HCEC 1CT (cell line): ENCODE measurements at places on chromosomes 1 and 21.

DNA sequence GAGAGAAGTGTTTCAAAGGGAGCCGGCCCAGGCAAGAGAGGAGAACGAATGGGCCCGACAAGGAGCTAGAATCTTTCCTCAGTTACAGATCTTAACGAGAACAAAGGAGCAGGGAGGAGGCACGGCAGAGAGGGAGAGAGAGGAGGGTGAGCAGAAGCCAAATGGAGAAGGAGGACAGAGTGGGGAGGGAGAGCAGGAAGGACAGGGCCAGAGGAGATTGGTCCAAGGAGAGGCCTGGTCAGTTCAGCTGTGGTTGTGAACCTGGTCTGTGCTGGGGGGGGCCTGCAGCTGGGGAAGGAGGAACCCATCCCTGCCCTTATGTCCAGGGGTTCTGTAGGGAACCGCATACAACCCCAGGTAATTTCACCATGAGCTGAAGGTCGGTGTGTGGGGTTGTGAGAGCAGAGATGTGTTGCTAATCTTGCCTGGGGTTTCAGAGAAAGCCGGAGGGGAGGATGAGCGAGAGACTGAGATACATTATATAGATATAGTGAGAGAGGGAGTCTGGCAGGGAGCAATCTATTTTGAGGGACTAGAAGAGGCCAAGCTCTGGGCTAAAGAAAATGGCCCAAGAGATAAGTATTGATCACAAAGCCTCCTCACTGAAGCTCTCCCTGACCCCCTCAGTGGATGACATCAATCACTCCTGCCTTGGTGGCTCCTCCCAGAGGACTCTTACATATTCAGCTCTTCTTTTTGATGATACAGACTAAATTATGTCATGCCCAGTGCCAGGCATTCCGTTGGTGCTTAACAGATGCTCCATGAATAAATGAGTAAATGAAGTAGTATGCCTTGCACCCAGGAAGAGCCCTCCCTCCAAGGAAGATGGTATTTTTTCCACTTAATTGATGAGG lies 64.2 kb upstream of the CD1D start:
- DNase-seq, result no peak

- peak; percentile 51 for DNase-seq
Observed at GRCh38 chr1:158117854-158118704, 62.6 kb upstream of the CD1D start.

DNA sequence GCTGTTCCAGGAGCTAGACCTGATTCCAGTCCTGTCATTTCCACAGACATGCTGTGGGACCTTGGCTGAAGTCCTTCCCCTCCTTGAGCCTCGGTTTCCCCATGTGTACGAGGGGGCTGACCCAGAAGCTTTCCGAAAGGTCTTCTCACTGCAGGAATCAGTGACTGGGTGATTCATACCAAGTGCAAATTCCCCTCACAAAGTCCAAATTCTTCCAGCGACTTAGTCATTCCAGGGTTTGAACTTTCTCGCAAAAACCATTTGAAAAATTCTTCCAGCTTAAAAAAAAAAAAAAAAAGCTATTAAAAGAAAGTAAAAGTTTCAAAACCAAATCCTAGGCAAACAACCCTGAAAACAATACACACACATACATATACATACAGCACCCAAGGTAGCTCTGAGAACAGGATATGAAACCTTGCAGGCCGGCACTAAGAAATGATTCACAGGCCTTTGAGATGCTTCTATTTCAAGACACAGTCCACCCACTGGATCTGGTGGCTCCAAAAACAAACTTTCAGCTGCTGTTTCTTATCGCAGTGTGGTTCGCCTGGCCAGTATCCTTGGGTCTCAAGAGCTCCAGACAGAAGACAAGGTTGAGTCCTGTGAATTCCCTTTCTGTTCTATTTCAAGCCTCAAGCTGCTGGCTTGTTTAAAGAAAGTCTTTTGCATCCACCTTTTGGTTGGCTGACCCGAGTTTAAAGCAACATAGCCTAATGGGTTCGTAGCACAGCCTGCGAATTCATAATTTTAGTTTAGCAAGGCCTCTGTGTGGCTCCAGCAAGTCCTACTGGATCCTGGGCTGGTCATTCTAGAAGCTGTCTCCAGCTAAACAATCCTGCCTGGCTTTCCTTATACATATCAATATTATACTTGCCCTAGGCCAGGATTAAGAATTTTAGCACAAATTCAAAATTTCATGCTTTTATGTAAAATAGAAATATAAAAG lies 18.0 kb upstream of the ID3 start:
- DNase-seq, result peak; percentile 77

DNA sequence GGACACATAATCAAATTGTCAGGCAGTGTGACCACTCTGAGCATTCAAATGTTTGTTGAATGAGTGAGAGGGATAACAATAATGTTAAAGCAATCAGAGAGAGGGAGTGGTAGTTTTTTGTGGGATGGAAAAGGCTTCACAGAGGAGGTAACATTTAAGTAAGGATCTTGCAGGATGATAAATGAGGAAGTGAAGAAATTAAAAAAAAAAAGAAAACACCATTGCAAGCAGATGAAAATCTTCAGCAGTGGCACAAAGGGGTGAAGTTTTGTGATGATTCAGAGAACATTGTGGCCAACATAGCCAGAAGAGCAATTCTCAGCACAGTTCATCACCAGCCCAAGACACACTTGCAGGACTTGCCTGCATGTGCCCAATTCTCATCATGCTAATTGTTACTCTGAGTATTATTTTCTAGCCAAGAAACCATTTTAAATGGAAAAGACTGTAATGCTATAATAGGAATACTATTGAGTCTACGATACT lies 35.0 kb downstream of the OVGP1 start:
- no peak for DNase-seq

- no peak for DNase-seq
Observed at GRCh38 chr1:30680429-30680828, 43.0 kb downstream of the MATN1 start.

GRCh38 chr1:29473161-29473855 lies 237.0 kb downstream of the PTPRU start:
- no peak for DNase-seq

GRCh38 chr21:26945916-26946675 lies 20.8 kb downstream of the ADAMTS5 start:
- DNase-seq, result no peak

- DNase-seq, result no peak
Observed at GRCh38 chr1:207654320-207654719, 9.4 kb downstream of the CR1L start.

DNA sequence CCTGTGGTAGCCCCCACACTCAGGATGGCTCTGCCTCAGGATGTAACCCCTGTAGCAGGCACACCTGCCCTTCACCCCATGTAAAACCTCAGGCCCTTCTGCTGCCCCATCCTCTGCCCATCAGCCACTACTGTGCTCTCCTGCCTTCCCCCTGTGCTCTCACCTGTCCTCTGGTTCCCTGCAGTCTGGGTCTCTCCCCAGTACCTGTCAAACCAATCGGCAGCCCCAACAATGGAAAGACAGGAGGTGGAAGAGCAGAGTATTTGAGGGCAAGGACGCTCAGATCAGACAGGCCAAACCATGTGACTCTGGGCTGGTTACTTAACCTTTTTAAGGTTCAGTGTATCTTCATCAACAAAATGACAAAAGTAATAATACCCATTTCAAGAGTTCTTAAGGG lies 30.9 kb downstream of the SMIM12 start:
- DNase-seq, result no peak

DNA sequence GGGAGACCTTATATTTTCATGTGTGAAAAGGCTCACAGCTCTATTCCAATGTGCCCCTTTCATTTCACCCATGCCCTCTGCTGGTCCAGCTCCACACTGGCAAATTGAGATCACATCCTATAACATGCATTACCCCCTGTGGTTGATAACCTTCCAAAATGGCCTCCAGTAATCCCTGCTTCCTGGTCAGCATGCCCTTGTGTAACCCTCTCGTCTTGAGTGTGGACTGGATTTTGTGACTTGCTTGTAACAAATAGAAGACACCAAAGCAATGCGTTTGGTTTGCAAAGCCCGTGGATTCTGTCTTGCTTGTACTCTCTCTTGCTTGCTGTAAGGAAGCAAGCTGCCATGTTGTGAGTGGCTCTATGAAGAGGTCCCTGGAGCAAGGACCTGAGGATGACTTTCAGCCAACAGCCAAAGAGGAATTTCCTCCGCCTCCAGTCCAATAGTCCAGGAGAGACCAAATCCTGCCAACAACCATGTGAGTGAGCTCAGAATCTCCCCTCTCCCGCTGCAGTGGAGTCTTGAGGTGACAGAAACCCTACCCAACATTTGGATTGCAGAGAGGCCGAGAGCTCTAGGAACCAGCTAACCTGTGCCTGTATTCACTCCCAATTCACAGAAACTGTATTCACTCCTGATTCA lies 17.4 kb downstream of the KCNA10 start:
- DNase-seq, result no peak

GRCh38 chr1:87111659-87112371 lies 197.4 kb downstream of the HS2ST1 start:
- no peak for DNase-seq

GRCh38 chr1:228849011-228849541 lies 113.8 kb downstream of the RHOU start:
- DNase-seq, result no peak

- no peak for DNase-seq
Observed at GRCh38 chr1:69497441-69498221, 70.1 kb upstream of the LRRC7 start.

DNA sequence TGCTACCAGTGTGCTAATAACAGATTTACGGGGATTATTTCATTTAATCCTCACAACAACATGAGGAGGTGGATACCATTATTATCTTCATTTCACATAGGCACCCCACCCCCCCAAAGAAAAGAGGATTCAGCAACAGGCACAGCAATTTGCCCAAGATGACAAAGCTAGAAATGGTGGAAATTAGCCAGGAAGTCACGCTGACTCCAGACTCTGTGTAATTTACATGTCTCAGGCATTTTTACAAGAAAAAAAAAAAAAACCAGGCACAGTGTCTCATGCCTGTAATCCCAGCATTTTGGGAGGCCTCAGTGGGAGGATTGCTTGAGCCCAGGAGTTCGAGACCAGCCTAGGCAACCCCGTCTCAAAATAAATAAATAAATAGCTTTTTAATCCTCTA lies 37.5 kb upstream of the PRDM2 start:
- DNase-seq, result peak; percentile 32
